ENCODE measurements at places on chromosomes 16 and 17. TPM values are rescaled to one million over a fixed set of nuclear protein-coding genes. Genes with fewer than 3 reads are reported as not detected.
A peak's percentile ranks its signal among the peaks of the same experiment; 100 is the strongest.

- H3K27me3 ChIP-seq = no peaks in the 10 kb centered on the region
- no peaks in the 10 kb centered on the region for H3K4me1 ChIP-seq
- no peaks in the 10 kb centered on the region for H3K36me3 ChIP-seq
- H3K4me3 ChIP-seq = no peak overlapping the region
- no peak for DNase-seq
Observed at GRCh38 chr16:30499284-30499683, 26.7 kb downstream of the ITGAL start.

- no peaks in the 10 kb centered on the region for H3K27me3 ChIP-seq
- no peaks in the 10 kb centered on the region for H3K36me3 ChIP-seq
- no peak overlapping the region for H3K4me3 ChIP-seq
- peak overlapping the region; percentile 85 for H3K27ac ChIP-seq
- H3K4me1 ChIP-seq = peaks cover 29% of the 10 kb centered on the region
Observed at GRCh38 chr16:24838554-24839266, 7.1 kb upstream of the SLC5A11 start.

DNA sequence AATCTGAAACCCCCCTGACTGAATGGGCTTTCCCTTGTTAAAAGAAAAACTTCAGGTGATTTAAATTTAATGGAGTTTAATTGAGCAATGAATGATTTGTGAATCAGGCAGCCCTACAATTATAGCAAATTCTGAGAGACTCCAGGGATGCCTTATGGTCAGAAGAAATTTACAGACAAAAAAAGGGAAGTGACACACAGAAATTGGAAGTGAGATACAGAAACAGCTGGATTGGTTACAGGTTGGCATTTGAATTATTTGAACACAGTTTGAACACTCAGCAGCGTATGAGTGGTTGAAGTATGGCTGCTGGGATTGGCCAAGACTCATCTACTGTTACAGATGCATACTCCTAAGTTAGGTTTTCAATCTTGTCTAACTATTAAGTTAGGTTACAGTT is 19.0 kb upstream of the CPHXL start:
- no peak overlapping the region for H3K4me3 ChIP-seq
- no peak for DNase-seq
- H3K4me1 ChIP-seq = peaks cover 3% of the 10 kb centered on the region
- H3K36me3 ChIP-seq = no peaks in the 10 kb centered on the region
- no peak overlapping the region for H3K27ac ChIP-seq

DNA sequence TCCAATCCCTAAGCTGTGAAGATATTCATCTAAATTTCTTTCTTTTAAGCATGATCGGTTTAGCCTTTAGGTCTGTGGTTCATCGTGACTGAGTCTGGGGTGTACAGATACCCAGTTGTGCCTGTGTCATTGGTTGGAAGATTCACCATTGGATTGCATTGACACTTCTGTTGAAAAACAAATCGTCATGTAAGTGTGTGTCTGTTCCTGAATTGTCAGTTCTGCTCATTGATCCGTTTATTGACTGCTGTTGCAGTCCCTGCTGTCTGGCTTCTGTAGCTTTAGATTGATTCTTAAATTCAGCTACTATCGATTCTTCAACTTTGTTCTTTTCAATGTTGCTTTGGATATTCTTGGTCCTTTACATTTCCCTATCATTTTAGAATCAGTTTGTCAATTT is 21.0 kb upstream of the ZNF469 start:
- H3K36me3 ChIP-seq = no peaks in the 10 kb centered on the region
- H3K4me1 ChIP-seq = no peaks in the 10 kb centered on the region
- no peak overlapping the region for H3K4me3 ChIP-seq
- no peak overlapping the region for H3K27ac ChIP-seq

GRCh38 chr16:71576971-71577370 is at the start of gene TAT:
Gene TAT (minus strand): TSS chr16:71577092. CDS start chr16:71576415, 677 bp downstream.
- no peak for DNase-seq
- H3K27me3 ChIP-seq = no peaks in the 10 kb centered on the region
- H3K36me3 ChIP-seq = no peaks in the 10 kb centered on the region

DNA sequence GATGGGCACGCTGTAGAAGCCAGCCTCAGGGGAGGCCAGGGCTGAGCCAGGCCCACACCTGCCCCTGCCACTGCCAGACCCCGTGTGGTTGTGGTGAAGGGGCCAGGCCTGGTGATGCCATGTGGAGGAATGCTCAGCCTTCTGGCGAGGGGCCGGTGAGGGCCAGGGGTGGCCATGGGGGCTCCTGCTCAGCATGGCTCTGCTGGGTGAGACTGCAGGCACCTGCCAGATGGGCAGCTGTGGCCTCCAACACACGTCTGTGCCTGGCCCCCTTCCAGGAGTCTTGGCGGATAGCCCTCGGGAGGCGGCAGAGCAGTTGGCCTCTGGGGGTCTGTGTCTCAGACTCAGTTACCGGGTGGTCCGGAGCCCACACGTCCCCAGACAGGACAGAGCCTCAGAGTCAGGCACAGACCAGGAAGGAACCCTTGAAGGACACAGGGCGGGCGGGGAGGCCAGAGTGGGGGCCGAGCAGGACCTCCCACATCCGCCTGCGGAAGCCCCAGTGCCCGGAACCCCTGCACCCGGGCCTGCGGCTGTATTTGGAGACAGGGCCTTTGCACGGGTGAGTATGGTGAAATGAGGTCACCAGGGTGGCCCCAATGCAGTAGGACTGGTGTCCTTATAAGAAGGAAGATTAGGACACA is 22.5 kb upstream of the CHMP6 start:
- no peak overlapping the region for H3K4me3 ChIP-seq
- no peaks in the 10 kb centered on the region for H3K27me3 ChIP-seq
- no peaks in the 10 kb centered on the region for H3K4me1 ChIP-seq
- H3K27ac ChIP-seq = no peak overlapping the region
- DNase-seq = no peak

- no peaks in the 10 kb centered on the region for H3K36me3 ChIP-seq
- H3K4me3 ChIP-seq = no peak overlapping the region
- no peak overlapping the region for H3K27ac ChIP-seq
- DNase-seq = peak; percentile 61
- H3K4me1 ChIP-seq = no peaks in the 10 kb centered on the region
- no peaks in the 10 kb centered on the region for H3K27me3 ChIP-seq
Observed at GRCh38 chr17:65027305-65027704, 29.2 kb downstream of the GNA13 start.

GRCh38 chr17:75753514-75754377 is 11.2 kb downstream of the GALK1 start:
- peaks cover 7% of the 10 kb centered on the region for H3K4me1 ChIP-seq
- DNase-seq = no peak
- H3K36me3 ChIP-seq = peaks cover 3% of the 10 kb centered on the region
- no peak overlapping the region for H3K4me3 ChIP-seq

- H3K27ac ChIP-seq = peak overlapping the region; percentile 97
- H3K27me3 ChIP-seq = no peaks in the 10 kb centered on the region
- peak; percentile 74 for DNase-seq
- H3K36me3 ChIP-seq = no peaks in the 10 kb centered on the region
Observed at GRCh38 chr17:8384801-8385378, 1.9 kb upstream of the RPL26 start.

DNA sequence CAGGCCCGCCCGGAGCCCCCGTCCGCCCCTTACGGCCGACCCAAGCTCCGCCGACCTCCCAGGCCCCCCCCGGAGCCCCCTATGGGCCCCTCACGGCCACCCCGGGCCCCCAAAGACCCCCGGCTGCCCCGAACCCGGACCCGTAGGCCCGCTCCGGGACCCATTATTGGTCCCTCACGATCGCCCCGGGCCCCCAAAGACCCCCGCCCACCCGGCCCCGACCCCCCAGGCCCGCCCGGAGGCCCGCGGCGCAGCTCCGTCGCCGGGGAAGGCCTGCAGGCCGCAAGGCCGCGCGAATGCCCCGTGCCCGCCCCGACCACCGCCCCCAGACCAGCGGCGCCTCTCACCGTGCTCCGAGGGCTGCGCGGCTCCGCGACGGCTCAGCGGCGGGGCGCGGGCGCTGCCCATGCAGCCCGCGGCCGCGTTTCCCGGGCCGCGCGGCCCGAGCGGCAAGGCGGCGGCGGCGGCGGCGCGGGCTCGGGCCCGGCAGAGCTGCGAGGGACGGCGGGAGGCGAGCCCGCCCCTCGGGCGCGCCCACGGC is 393 bp downstream of the ANKRD11 start:
- peak overlapping the region; percentile 91 for H3K27ac ChIP-seq
- no peaks in the 10 kb centered on the region for H3K27me3 ChIP-seq
- no peaks in the 10 kb centered on the region for H3K36me3 ChIP-seq
- peaks cover 20% of the 10 kb centered on the region for H3K4me1 ChIP-seq
- no peak for DNase-seq

DNA sequence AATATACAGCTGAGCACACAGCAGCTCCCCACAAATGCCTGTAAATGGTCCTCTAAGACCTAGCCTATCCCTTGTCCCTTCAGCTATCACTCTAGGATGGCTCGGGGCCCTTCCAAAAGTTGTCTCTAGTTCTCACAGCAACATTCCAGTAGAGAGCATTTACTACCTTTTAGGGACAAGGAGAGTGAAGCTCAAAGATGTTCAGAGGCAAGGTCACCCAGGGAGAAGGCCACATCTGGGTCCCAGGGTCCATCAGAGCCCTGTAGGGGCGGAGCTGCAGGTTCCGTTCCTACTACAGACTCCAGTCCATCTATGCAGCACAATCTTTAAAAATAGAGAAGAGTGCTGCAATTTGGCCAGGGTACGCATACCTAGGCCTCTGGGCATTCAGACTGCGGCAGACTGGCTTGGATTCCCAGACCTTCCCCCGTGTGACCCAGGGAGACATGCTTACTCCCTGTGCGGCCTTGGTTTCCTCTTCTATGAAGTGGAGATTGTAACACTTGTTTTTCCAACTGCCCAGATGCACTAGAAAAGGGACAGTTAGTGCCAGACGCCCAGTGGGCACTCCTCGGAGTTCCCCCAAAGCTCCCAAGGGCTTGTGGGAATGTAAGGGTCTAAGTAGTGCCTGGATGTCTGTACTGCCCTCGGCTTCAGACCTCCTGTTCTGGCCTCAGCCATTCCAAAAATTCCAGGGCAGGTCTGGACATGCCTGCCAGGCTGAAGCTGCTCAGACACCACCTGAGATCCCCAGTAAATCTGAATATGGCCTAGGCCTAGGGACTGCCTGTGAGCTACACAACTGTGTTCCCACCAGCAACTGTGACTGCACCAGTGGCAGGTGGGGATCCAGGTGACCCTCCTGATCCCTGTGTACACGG is 2.5 kb downstream of the SLC12A4 start:
- DNase-seq = peak; percentile 91
- peaks cover 29% of the 10 kb centered on the region for H3K4me1 ChIP-seq
- no peak overlapping the region for H3K4me3 ChIP-seq
- peak overlapping the region; percentile 93 for H3K27ac ChIP-seq

DNA sequence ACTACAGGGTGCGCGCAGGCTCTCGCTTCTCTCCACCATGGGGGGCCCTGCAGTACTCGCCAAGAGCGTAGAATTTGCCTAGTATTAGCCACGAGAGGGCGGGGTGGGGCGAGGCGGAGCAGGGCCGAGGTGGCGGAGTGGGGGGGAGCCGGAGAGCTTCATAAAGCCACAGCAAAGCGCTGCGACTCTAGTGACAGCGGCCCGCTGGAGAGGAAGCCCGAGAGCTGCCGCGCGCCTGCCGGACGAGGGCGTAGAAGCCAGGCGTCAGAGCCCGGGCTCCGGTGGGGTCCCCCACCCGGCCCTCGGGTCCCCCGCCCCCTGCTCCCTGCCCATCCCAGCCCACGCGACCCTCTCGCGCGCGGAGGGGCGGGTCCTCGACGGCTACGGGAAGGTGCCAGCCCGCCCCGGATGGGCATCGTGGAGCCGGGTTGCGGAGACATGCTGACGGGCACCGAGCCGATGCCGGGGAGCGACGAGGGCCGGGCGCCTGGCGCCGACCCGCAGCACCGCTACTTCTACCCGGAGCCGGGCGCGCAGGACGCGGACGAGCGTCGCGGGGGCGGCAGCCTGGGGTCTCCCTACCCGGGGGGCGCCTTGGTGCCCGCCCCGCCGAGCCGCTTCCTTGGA is at the start of gene TBX21:
Gene TBX21, plus strand, starts transcription at position 190 of the 627 bp plus-strand sequence. Its CDS starts 219 bp downstream, at position 409.
- H3K27ac ChIP-seq = no peak within 1 kb of the TSS
- H3K4me1 ChIP-seq = peaks cover 9% of the 10 kb centered on the region
- H3K36me3 ChIP-seq = no peaks in the 10 kb centered on the region

- H3K36me3 ChIP-seq = no peaks in the 10 kb centered on the region
- H3K27me3 ChIP-seq = no peaks in the 10 kb centered on the region
- H3K4me3 ChIP-seq = no peak overlapping the region
- no peak overlapping the region for H3K27ac ChIP-seq
- peaks cover 5% of the 10 kb centered on the region for H3K4me1 ChIP-seq
Observed at GRCh38 chr16:1050516-1050915, 22.0 kb upstream of the SSTR5 start.

- no peak overlapping the region for H3K27ac ChIP-seq
- H3K27me3 ChIP-seq = no peaks in the 10 kb centered on the region
- no peak overlapping the region for H3K4me3 ChIP-seq
- H3K36me3 ChIP-seq = no peaks in the 10 kb centered on the region
Observed at GRCh38 chr17:40107522-40108174, 7.3 kb upstream of the NR1D1 start.

DNA sequence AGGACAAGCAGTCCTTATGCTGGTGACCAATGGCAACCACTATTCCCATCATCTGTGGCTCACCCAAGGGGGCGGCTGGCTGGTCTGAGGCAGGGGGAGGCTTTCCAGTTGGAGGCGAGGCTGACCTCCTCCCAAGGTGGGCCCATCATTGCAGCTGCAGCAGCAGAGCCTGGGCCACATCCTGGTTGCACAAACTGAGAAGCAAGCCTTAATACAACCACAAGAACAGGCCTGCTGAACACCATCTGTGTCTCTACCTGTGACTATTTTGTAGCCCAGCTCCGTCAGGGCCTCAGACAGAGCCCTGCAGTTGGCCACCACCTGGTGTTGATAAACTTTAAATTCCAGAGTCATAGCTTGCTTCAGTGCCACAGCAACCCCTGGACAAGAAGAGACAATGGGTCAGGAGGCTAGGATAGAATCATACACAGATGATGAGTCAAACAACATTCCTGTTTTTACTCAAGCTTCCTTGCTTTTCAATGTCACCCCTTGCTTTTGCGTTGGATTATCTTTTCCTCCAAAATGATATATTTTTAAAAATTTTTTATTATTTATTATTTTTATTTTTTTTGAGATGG is 17.9 kb downstream of the SMCR8 start:
- peaks cover 2% of the 10 kb centered on the region for H3K36me3 ChIP-seq
- H3K27me3 ChIP-seq = no peaks in the 10 kb centered on the region
- no peak overlapping the region for H3K4me3 ChIP-seq

DNA sequence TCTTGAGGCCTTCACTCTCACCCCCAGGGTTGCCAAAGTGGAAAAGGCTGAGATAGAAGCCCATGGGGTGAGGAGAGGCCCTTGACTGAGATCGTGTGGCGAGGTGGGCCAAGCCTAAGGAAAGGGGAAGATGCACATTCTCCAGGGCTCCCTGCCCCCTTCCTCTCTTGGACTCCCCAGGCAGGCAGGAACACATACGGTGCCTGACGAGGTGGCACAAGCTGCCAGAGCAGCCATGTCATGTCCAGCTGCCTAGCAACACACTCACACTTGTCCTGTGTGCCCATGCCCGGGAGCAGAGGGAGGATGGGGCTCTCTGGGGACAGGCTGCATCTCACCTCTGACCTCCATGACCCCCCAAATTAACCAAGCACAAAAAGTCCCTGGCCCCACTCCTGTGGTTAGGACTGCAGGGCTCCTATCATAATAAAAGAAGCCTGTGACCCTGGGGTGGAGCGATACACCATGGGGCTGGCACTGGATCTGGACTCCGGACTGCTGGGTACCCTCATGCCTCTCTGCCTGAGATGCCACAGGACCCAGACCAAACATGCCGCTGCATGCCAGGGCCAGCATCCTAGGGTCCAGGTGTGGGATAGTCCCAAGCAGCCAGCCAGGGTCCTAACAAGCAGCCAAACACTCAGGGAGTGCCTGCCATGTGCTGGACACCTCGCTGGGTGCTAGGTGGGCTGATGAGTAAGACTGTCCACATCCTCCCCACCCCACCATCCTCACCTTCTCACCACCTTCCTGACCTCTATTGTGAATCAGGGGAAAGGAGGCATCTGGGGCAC is 2.6 kb downstream of the GIT1 start:
- H3K4me3 ChIP-seq = no peak overlapping the region
- H3K27me3 ChIP-seq = no peaks in the 10 kb centered on the region

RGS11 gene
- 8.9 TPM for total RNA-seq
